ENCODE measurements at places on chromosomes 11 and 22.

DNA sequence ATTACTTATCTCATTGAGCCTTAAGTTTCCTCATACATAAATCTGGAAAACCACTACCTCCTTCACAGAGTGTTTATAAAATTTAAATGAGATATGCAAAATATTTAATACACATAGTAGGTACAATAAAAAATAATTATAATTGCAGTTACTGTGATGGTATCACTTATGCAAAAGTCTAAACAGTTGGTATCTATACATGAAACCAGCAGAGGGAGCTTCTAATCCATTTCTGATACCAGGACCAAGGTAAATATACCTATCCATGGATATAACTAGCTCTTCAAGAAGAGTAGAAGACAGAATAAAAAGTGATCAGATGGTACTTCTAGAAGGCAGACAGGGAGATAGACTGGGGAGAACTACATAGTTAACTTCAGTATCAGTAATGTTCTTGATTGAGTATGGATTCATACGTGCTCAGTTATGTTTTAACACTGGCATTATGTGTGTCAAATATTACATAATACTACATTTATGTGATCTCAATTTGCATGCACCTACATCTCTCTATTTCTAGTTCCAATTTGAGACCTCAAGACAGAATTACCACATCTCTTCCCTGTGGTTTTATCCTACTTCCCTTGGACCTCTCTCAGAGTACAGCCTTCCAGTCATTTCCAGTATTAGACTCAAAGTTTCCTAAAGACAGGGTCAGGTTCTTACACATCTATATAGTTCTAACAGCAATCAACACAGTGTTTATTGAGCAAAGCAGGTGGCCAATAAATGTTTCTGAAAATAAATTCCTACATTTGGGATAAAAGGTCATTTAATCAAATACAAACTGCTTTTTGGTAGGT, 13.7 kb upstream of the TSG101 start:
- peak; percentile 27 for DNase-seq

- peak; percentile 83 for DNase-seq
Measured at GRCh38 chr11:77602381-77603088, 12.8 kb downstream of the AQP11 start.

DNA sequence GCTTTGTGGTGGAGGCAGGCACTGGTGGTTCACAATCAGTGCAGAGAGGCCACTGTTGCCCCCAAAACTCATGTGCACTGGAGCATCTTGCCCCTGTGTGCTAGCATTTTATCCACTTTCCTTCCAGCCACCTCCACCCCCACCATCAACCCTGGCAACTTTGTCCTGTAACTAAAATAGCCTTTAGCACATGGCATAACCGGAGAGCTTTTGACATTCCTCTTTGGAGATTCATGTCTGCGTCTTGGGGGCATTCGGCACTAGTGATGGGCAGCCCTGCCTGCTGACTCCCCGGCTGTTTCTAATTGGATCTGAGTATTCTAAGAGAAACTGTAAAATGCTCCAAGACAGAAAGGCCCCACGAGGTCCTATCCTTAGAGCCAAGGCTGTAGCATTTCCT, 15.8 kb downstream of the SHISA8 start:
- no peak for DNase-seq

DNA sequence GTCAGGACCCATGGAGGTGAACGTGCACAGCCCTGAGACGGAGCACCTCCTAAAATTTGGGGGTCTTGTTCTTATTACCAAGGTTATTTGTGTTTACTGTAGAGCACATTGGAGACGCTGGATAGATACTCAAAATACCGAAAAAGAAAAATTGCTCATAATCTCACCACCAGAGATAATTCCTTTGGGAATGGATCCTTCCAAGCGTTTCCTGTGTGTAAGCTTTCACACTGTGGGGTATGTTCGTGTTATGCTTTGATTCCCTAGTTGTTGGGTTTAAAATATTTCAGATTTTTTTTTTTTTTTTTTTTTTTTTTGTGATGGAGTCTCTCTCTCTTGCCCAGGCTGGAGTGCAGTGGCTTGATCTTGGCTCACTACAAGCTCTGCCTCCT, 14.1 kb upstream of the MRGPRD start:
- no peak for DNase-seq

- DNase-seq = no peak
Measured at GRCh38 chr11:88434333-88434976, 96.9 kb upstream of the CTSC start.

GRCh38 chr22:46994265-46994664, 231.8 kb downstream of the TBC1D22A start:
- no peak for DNase-seq

GRCh38 chr22:37479196-37479595, 7.0 kb downstream of the MFNG start:
- DNase-seq = no peak

DNA sequence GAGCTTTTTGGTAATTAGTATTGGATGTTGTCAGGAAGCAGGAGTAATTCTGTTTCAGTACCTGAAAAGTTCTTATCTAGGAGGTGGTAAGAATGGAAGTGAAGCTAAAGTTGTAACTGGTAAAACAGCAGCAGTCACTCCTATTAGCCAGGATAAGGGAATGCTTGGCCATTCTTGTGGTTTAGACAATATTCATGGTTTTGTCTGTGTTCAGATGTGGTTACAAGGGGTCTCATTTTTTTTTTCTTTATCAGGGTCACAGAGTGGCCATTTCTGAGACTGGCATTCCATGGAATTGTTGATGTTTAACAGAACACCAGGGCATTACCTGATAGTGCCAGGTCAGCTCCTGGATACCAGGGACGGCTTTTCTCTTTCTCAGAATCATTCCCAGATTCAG, 23.8 kb downstream of the TAF1D start:
- DNase-seq = peak; percentile 76

- peak; percentile 86 for DNase-seq
Measured at GRCh38 chr11:13110929-13111812, 102.1 kb downstream of the RASSF10 start.

- DNase-seq = no peak
Measured at GRCh38 chr11:132451942-132452601, 1080.2 kb downstream of the OPCML start.
